ENCODE measurements at places on chromosomes 6 and 20.

- DNase-seq, result no peak
Measured at GRCh38 chr20:10963717-10964266, 290.0 kb upstream of the JAG1 start.

GRCh38 chr6:76772951-76773350 is 690.3 kb downstream of the HTR1B start:
- DNase-seq, result no peak

DNA sequence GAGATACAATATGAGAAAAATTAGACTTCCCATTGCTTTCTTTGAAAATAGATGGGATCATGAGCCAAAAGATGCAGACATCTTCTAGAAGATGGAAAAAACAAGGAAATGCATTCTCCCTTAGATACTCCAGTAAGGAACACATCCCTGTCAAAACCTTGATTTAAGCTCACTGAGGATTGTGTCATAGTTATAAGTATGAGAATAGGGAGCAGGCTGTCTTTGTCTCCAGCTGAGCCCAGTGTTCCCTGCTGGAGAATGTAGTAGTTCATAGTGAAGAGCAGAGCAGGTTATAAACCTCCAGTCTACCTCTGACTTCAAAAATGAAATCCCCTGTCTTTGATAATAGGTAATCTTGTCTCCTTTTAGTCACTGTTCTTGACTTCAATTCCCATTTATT is 589.9 kb downstream of the PHF3 start:
- no peak for DNase-seq

GRCh38 chr20:2485661-2486060 is 15.1 kb upstream of the SNRPB start:
- no peak for DNase-seq

DNA sequence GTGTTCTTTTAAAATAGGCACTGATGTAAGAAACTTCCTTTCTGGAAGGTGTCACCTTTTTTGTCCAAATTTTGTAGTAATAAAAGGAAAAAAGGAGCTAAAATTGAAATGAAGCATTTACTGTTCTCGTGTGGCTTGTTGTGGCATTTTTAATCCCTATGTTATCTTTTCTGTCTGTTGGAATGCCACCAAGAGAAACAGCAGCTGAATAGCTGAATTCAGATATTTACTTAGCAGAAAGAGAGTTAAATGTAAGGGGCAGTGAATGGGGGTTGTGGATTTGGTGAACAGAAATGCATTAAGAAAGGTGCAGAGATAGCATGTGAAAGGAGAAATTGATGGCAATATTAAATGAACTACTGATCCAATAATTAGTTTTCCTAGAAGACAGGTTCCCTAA is 573.6 kb upstream of the EPHA7 start:
- no peak for DNase-seq

DNA sequence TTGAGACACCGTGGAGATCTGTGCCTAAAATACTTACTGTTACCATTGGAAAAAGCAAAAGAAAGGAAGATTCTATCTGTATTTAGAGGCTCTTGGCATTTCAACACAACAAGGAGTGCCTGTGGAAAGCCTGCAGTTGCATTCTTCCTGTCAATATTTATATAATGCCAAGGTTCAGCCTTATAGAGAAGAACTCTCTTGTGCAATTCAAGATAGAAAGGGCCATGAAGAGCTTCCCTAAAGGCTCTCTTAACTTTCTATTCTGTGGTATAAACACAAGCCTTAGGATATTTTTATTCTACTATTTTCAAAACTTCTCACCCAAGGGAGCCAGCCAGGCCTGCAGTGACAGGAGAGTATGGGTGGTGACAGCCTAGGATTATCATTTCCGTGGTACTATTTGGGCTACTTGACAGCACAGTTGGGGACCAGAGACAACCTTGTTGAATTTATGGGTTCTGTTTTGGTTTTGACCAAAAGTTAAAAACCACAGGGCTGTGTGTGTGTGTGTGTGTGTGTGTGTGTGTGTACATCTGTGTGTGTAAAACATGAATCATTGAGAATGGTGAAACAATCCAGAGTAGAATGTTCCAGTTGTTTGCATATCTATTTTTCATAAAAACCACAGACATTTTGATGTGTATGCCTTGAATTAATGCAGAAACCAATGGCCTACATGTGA is 700.9 kb upstream of the SLC35B3 start:
- DNase-seq, result no peak

DNA sequence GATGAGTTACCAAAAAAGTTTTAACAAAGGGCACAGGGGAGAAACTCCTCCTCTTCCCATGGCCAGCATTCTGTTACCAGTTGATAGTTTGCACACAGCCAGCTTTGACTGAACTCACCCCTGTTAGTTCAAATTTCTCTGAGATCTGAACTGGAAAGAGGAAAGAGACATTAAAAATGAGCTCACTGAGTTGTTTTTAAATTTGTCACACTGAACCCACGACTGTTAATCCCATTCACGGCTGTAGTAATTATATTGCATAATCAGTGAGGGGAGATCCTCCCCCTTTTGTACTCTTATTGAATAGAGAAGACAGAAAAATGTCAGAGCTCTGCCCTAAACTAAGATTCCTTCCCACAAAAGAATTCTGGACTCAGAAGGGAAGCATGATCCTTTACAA is 17.5 kb upstream of the DSP start:
- DNase-seq, result no peak

- DNase-seq, result peak; percentile 9
Measured at GRCh38 chr6:114049367-114049966, 78.5 kb upstream of the HDAC2 start.

GRCh38 chr6:2021713-2022125 is 223.7 kb downstream of the GMDS start:
- peak; percentile 62 for DNase-seq

DNA sequence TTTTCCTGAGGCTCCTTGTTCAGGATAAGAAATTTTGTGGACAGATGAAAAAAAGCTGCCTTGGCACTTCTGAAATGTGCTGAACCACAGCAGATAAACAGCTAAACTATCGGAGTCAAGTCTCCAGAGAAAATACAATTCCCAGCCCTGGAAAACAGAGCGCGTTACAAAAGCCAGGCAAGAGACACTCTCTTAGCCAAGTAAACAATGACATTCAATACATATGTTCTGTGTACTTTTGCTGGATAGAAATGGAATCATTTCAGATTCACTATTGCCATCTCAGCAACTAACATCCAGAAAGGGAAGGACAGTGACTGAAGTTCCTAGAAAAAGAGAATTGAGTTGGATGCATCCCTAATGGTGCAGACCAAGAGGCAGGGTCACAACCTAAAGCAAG is 196.8 kb upstream of the NRSN1 start:
- DNase-seq, result no peak

GRCh38 chr6:53333439-53334408 is 15.0 kb downstream of the ELOVL5 start:
- no peak for DNase-seq

DNA sequence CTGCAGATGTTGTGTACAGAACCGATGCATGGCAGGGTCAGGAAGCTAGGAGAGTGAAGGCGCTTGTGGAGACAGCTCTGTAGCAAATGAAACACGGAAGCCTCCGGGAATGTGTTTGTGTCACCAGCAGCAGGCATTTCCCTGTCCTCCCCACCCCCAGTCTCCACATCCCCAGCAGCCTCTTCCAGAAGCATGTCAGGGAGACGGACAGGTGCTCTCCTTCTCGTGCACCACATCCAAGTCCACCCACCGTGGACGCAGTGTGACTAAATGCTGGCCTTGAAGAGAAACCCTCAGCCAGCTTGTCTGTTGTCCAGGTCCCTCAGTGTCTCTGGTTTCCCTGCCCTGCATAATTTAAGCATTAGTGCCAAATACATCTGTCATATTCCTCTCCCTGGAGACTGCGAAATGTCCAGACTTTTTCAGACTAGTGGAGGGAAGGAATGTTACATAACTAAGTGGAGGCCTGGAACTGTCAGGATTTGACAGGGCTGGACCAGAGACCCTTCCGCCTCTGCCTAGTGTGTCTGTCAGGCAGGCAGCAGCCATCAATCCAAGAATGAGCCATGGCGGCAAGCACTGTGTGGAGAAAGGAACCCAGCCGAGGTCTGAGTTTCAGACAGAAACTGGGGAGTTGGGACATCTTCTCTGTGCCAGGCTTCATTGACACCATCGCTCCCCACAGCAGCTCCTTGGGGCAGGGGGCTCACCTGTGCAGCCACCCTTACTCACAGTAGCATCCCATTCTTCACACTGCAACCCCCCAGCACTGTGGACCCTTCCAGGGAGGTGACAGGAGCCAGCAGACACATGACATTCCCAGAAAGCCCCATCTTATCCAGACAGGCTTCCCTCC is 26.6 kb upstream of the PI16 start:
- peak; percentile 27 for DNase-seq

DNA sequence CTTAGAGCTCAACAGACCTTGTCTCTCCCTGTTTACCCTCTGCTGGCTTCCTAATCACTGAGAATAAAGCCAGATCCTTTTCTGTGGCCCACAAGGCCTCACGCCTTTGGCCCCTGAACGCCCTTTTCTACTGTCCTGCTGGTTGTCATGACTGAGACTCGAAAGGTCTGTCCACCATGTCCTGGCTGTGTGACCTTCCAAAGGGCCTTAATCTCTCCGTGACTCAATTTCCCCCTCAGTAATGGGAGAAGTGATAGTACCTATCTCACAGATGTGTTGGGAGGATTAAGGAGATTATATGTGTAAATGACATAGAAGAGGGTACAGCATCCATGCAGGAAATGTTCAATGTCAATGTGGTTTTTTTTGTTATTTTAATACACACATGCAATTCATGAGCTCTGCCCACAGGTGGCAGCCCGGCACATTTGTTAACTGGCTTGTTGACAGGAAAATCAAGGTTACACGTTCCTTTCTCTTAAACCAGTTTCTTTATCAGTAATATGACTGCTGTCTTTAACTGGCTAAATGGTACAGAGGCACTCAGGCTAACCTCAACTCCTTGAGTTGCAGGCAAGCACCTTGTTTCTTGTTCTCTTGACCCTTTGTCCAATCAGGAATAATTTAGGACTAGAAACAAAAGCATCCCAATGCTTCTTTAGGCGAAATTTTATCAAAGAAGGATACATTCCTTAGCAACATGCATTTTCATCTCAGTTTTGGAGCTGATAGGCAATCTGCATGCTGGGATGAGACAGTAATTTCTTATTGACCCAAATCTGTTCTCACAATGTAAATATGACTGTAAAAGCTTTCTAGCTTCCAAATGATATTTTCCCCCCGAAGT is 16.6 kb downstream of the SLC22A1 start:
- DNase-seq, result peak; percentile 68

DNA sequence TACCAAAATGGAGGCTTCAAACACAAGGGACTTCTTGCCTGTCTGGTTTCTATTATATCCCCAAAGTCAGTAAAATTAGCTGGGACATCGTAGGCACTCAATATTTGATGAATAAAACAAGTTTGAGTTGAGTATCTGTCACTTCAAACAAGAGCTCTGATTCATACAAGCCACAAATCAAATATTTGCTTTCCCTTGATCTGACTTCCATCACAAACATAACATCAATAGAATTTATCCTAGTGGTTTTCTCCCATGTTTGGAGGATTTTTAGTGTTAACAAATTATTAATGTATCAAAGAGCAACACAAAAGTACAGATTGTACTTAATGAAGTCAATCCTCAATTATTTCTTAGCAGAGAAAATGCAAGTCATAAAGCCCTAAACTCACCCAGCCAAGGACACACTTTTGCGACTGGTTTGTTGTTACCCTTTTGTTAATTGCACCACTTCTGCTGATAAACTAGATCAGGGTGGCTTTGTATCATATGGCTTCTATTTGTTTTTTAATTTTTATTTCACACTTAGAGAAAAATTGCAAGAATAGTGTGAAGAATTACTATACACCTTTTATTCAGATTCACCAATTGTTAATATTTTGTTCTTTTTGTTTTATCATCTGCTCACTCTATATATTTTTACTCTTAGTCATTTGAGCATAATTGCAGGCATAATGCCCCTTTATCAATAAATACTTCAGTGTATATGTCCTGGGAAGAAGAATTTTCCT is 117.4 kb upstream of the PRDM1 start:
- DNase-seq, result no peak

DNA sequence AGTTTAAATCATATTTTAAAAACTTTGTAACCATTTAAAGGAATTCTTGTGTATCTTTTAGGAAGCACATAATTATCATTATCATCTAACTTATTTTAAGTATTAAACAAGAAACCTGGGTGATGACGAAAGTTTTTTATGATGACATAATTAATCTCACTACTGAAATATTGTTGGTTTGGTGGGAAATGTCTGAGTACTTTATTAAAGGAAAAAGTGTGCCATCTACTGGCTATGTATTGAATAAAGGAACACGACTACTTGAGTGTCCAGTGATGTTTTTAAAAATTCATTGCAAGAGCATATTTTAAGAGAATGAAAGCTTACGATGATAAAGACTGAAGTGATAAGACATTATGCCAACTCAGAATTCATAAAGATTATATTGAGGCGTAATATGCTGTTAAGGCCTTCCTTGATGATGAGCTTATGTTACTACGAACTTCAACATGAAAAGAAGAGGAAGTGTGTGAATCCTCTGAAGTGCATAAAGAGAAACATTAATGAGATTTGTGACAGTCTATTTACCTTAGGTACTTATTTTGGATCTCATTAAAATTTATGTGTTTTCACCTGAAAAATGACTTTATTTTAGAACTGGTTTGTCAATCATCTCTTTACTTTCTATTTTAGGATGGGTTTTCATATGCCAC is 12.0 kb upstream of the TRMT11 start:
- peak; percentile 61 for DNase-seq

- no peak for DNase-seq
Measured at GRCh38 chr20:25206063-25206403, 10.5 kb downstream of the ENTPD6 start.

GRCh38 chr6:50602292-50602691 is 111.0 kb upstream of the TFAP2D start:
- DNase-seq, result peak; percentile 20
